ENCODE measurements at places on chromosomes 1 and 21.

GRCh38 chr1:211352985-211353515, 26.4 kb downstream of the TRAF5 start:
- DNase-seq = peak; percentile 33

DNA sequence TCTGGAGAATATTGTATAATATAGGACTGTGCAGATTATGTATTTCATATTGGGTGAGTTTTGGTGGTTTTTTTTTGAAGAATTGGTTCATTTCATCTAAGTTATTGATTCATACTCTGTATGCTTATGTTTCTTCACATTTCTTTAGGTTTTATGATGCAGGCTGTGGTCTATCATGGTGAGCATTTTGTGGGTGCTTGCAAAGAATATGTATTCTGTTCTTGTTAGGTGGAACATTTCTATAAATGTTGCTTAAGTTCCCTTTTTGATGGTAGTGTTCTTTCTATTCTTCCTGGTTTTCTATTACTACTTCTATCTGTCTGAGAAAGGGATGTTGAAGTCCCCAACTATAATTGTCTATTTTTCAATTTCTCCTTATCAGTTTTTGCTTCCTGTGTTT, 42.6 kb downstream of the PKN2 start:
- DNase-seq = no peak

DNA sequence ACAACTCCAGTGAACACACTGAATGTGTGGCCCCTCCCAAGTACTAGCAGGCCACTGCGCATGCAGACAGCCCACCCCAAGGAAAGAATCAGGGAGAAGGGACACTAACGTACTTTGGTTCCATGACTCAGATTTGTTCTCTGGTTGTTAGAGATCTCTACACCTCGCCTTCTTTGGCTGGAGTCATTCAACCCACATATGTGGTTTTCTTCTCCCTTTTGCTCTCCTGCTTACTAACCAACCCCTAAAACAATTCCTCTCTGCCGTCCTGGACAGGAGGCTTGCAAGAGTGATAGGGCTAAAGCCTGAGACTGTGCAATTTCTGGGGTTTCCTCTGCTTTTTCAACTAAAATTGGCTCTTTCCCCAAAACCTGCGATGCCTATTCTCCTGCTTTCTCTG, 5.7 kb upstream of the CD48 start:
- DNase-seq = no peak

- DNase-seq = no peak
Observed at GRCh38 chr1:5933050-5933449, 59.2 kb downstream of the NPHP4 start.

DNA sequence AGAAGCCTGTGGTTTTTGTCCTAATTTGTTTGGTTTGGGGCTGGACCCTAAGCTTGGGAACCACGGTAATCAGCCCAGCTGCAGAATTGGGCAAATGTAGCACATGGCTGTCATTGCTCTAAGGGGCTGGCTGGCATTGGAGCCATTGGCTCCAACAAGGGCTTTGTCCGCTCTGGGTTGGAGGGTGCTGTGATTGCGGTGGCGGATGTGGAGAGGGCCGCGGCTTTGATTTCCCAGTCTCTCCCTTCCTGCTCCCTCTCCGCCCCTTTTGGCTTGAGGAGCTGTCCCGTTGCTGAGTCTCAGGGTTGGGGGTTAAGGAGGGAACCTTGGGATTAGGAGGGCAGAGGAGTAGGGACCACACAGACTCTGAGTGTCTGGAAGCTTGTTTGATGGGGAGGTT, 91.7 kb upstream of the CD34 start:
- no peak for DNase-seq

DNA sequence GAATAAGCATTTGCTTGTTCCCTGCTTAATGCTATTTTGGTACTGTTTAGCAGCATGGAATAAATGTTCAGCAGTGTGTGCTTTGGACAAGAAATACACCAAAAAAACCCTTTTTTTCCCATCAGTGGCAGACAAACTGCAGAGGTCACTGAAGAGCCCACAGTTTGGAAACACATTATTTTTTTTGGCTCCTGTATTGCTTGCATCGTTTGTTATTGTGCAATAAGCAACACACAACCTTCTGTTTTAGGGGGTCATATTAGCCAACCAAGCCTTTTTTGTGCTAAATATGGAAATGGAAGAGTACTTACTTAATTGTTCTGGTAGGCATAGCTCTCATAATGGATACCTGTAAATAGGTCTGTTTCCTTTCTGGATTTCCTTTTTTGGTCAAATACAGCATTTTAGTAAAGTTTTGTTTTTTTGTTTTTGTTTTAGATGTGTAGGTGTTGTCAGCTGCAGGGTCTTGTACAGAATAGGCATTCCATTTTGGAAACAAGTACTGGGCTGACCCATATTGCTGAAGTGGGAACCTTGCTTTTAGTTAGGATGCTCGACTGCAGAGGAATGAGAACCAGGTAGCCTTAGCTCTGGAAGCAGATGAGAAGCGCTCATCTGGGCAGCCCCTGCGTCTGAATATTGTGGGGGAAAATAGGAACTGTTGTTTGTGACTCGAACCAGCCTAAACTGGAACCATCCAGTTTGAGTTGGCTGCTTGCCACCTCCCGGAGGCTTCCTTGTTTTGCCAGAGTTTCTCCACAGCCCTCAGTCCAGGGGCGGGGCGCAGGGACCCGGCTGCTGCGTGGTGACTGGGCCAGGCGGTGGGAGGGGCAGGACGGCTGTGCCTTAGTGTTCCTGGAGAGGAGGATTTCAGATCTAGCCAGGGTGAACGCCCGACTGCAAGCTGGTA, 38.4 kb downstream of the SPEN start:
- DNase-seq = peak; percentile 87

GRCh38 chr1:209839875-209840546, 12.2 kb downstream of the UTP25 start:
- DNase-seq = no peak

GRCh38 chr1:206782448-206782847, 10.2 kb upstream of the IL10 start:
- DNase-seq = no peak

DNA sequence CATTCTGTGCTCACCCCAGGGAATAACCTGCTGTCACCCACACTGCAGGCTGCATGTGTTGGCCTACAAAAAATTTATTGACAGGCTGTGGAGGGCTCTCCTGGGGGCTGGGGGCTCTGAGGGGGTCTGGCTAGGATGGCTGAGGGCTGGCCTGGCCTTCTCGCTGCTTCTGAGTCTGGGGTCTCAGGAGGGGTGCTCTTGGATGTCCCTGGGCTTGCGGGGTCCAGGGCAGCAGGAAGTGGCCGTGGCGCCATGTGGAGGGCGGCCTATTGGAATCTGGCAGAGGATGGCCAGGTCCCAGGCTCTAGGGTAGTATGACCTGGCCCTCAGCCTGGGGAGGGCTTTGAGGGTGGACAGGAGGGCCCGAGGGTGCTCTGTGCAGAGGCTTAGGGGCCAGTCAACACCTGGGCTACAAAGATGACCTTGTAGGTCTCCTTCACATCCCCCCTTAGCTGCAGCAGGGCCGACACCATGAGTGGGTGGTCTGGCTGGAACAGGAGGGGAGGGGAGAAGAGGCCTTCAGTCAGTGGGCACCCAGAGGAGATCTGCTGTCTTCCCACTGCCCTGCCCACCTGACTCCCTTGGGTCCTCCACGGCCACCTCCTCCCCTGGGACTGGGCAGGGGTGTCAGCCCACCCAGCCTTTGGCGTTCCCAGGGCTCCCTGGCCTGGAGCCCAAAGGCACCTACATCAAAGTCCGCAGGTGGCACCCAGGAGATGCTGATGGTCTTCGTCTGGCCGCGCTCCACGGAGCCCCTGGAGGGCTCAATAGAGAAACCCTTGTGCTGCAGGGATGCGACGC, 3.0 kb upstream of the TMEM52 start:
- no peak for DNase-seq

- no peak for DNase-seq
Observed at GRCh38 chr1:50699795-50700194, 260.3 kb downstream of the FAF1 start.

DNA sequence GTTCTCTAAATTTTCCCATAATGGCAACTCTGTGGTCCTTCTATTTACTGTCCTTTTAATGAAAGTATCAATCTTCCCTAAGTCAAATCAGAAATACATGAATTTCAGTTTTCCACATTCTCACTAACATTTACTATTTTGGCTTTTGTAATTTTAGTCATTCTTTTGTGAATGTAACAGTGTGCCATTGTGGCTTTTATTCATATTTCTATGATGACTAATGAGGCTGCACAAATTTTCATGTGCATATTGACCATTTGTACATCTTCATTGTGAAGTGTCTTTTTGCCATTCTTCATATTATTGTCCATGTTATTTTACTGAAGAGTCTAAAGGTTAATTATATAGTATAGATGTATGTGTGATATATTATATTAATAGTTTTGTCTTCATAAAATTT, 431.0 kb upstream of the BRINP3 start:
- DNase-seq = no peak

DNA sequence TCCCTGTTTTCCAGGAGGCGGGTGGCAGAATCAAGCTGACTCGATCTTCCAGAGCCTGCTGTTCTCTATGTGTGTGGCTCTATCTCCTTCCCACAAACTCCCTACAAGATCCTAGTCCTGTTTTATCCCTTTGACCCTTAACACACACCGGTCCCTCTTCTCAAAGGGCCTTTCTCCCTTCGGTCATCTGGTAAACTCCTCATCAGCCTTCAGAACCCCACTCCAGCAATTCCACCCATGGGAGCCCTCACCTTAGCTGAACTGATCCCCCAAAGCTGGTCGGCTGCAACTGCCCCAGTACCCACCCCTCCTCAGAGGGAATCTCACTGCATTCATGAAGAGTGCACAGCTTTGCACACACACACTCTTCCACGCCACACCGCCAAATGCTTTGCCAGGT, 184.9 kb downstream of the IGSF21 start:
- DNase-seq = no peak

DNA sequence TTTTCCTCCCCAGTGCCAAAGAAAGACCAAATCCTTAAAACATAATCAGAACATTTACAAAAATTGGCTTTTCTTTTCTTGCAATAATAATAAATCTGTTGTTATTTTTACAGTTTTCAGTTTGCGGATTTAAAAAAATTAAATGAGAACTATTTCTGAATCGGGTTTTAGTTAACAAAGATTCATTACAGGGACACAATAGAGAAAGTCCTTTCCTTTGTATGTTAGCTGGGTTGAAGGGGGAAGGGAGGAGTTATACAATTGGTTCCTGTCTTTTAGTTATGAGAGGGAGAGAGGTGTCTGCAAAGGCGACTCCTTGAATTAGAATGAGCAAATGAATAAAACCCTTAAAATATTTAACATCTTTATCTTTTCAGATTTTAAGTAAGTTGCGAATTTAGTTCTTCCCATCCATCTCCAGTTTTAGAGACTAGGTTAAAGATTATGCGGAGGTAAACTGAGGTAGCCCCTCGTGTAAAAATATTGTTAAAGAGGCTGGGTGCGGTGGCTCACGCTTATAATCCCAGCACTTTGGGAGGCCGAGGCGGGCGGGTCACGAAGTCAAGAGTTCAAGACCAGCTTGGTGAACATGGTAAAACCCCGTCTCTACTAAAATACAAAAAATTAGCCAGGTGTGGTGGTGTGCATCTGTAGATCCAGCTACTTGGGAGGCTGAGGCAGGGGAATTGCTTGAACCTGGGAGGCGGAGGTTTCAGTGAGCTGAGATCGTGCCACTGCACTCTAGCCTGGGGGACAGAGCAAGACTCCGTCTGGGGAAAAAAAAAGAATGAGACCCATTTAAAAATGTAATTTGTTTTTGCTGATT, 3.9 kb downstream of the SPEN start:
- DNase-seq = peak; percentile 15

DNA sequence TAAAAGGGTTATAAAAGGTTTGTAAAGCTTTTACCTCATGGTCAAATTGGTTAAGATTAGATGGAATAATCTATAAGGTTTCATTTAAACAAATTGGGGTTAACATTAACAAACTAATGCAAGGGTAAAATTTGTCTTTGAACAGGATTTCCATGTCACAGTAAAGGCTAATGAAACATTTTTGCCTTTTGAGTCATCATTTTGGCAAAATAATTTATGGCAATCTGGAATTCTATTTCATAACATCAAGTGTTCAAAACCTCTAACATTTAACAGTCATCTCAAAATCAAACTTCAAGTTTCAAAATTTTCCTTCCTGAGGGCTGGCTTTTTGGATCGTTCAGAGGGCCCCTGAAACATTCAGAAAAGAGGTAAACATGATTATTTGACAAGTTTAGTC, 6.6 kb upstream of the CD46 start:
- DNase-seq = no peak

All from NCI-H1417 (cell line).